ENCODE measurements at places on chromosomes 11 and 22.

DNA sequence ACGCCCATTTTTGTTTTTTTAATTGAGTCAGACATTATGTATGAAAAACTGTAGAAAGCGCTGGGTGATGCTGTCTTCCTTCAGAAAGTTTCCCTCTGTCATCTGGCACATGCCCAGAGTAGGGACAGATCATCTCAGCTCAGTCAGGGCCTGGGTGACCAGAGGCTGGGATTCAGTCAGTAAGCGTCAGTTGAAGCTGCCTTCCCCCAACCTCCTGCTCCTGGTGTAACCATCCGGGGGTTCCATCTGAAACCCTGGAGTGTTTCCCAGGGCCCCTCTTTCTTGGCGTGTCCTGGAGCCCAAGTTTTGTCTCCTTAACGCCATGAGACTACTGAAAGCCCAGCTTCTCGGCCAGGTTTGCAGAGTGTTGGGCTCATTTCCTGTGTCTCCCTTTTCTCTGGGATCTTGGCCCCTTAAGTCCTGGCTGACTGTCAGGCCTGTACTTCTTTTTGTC lies 10.7 kb downstream of the PPFIA1 start:
- DNase-seq: no peak

GRCh38 chr11:61567286-61568061 lies 13.4 kb downstream of the SYT7 start:
- peak; percentile 38 for DNase-seq

GRCh38 chr11:108983636-108984420 lies 319.0 kb downstream of the DDX10 start:
- DNase-seq: no peak

GRCh38 chr22:46661221-46661851 lies 41.1 kb downstream of the GRAMD4 start:
- DNase-seq: peak; percentile 48

- no peak for DNase-seq
Observed at GRCh38 chr11:68312117-68312779, at the start of gene LRP5. Gene LRP5 (plus strand): TSS chr11:68312591. CDS start chr11:68312715, 124 bp downstream.

DNA sequence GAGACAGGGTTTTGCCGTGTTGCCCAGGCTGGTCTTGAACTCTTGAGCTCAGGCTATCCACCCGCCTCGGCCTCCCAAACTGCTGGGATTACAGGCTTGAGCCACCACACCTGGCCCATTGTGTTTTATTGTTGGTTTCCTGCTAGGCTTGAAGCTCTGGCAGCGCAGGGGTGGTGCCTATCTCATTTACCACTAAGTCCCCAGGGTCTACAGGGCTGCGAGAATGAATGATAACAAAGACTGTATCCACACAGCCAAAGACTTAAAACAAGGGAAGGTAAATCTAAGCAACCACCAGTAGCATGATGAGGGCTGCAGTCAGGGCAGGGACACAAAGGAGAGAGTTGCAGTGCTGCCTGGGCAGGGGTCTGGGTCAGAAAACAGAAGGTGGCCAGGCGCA lies 37.3 kb upstream of the XBP1 start:
- no peak for DNase-seq

- peak; percentile 77 for DNase-seq
Observed at GRCh38 chr22:44085743-44086270, 61.7 kb downstream of the PARVB start.

- no peak for DNase-seq
Observed at GRCh38 chr11:81005595-81005994, 1564.8 kb upstream of the TENM4 start.

- DNase-seq: no peak
Observed at GRCh38 chr22:46000081-46001027, 23.4 kb upstream of the WNT7B start.

DNA sequence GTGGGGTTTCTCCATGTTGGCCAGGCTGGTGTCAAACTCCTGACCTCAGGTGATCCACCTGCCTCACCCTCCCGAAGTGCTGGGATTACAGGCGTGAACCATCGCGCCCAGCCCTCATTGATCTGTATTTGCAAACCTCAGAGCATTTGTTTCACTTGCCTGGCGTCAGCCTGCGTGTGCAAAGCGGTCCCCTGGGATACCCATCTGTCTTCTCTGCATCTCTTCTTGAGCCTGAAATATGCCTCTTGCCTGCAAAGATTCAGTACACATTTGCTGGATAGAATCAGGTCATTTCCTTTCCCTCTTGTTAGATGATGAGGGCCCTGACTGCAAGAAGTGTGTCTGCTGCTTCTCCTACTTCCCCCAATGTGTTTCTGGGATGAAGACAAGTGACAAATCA lies 1291.0 kb downstream of the TBC1D22A start:
- no peak for DNase-seq

GRCh38 chr22:49973018-49973961 lies 12.7 kb downstream of the PIM3 start:
- no peak for DNase-seq

GRCh38 chr11:84799112-84799511 lies 828.0 kb downstream of the DLG2 start:
- peak; percentile 58 for DNase-seq

DNA sequence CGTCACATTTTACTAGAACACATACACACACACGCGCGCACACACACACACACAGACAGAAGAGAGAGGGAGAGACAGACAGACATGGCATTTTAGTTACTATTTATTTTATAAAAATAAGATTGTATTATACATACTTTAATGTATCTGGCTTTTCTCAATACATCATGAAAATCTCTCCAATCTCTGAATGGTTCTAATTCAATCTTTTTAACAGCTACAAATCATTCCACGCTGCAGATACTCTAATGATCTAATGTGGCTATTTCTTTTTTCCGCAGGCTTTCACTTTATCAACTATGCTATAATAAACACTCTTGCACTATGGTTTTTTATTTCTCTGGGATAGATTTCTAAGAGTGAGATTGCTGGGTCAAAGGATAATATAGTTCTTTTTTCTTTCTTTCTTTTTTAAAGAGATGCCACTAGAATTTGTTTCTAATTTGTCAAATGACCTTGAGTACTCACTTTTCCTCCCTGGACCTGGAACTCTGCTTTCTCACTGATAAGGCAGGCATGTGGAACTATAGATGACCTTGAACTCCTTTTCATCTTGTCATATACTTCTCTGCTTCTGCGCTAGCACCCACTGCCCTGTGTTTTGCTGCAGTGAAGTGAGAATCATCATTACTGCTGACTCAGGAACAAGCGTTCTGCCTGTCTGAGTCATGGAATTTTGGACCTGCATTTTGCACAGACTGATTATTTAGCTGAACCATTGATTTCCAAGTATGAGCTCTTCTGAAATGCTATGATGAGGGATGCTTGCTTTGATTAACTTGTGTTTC lies 4.9 kb upstream of the SLC6A5 start:
- no peak for DNase-seq

GRCh38 chr11:105644839-105645573 lies 35.1 kb downstream of the GRIA4 start:
- no peak for DNase-seq

GRCh38 chr11:8641332-8641731 lies 41.1 kb downstream of the TRIM66 start:
- no peak for DNase-seq

- no peak for DNase-seq
Observed at GRCh38 chr11:69909561-69910518, 90.6 kb upstream of the FGF3 start.

GRCh38 chr11:35272391-35272902 lies 133.5 kb downstream of the CD44 start:
- no peak for DNase-seq

DNA sequence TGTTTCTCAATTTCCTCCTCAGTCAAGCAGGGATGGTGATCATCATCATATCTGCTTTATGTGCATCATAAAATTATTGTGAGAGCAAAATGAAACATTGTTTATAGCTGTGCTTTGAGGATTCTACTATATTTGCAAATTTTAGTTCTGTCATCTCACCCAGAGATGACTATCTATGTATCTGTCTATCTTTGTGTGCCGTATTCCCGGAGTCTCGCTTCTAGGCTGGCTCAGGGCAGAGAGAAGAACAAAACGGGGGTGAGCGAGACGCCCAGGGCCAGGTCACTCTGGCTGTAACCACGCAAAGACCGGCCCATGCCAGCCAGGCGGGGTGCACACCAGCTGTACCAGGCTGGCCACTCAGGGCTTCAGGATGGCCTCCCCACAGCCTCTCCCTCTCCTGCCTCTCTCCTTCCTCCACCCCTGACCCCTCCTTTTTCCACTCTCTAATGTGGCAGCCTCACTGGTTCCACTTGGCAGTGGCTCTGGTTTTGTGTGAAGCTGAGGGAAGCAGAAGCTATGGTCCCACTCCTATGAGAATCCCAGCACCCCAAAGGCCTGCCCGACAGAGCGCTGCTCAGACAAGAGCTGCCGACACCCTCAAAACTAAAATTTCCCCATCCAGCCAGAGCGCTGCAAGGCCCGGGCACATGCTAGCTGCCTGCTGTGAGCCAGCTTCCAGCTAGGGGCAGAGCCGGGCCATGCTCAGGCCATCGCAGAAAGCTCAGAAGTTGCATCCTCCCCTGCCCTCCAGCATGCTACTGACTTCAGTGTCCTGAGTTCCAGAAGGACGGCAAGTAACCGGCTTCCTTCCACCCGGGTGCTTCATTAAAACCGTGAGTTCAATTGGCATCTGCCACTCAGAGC lies 139.5 kb upstream of the TBCEL start:
- DNase-seq: no peak

GRCh38 chr11:87926250-87926970 lies 248.8 kb downstream of the RAB38 start:
- no peak for DNase-seq

GRCh38 chr22:48258064-48258701 lies 1495.7 kb downstream of the TBC1D22A start:
- DNase-seq: no peak

DNA sequence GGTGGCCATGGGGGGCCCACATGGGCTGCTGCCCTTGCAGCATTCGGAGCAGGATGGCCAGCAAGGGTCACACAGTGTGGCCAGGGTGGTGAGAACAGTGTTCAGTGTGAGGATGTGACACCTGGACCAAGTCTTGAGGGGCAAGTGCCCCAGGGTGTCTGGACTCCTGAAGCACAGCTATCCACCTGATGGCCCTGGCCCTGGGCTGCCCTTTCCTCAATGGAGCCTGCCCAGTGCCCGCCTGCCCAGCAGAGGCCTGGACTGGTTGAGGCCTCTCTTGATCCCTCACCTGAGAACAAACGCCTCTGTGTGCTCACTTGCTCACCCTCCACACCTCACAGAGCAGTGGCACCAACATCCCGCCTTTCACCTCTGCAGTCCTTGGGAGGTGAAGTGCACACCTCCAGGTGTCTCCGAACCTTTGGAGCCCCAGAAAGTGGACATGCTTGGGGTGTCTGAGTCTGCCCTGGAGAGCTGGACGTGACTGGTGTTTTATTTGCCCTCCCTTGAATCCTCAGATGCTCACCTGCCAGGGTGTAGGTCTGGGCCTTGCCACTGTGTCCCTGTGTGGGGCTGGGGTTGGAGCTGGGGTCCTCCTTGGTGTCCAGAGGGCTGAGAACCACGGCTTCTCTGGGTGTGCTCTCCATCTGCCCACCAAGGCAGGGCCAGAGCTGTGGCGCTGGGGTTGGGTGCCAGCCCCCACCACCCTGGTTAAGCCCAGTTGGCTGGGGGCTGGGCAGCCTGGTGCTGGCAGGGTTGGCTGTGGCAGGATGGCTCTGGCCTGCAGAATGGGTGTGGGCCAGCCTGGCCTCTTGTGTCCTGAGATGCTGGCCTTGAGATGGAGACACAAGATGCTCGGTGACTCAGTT lies 3.8 kb upstream of the MUC2 start:
- DNase-seq: no peak

- DNase-seq: no peak
Observed at GRCh38 chr11:95322539-95322938, 91.5 kb upstream of the SESN3 start.

GRCh38 chr11:39011797-39012196 lies 2413.8 kb upstream of the RAG2 start:
- DNase-seq: no peak

DNA sequence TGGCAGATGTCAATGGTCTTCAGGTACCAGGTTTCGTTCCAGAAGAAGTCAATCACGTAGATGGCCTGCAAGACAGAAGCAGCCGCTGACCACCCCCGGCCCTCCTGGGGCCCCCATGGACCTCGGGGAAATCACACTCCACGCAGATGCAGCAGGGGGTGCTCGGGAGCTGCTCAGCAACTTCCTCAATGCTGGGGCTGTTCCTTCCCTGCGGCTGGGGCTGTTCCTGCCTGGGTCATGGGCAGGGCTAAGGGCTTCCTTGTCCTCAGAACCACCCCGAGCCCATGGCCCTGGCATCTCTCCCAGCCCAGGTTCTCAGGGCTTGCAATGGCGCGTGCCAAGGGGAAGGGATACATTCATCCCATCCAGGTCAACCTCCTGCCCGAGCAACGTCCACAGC lies 10.3 kb downstream of the DHCR7 start:
- DNase-seq: no peak

DNA sequence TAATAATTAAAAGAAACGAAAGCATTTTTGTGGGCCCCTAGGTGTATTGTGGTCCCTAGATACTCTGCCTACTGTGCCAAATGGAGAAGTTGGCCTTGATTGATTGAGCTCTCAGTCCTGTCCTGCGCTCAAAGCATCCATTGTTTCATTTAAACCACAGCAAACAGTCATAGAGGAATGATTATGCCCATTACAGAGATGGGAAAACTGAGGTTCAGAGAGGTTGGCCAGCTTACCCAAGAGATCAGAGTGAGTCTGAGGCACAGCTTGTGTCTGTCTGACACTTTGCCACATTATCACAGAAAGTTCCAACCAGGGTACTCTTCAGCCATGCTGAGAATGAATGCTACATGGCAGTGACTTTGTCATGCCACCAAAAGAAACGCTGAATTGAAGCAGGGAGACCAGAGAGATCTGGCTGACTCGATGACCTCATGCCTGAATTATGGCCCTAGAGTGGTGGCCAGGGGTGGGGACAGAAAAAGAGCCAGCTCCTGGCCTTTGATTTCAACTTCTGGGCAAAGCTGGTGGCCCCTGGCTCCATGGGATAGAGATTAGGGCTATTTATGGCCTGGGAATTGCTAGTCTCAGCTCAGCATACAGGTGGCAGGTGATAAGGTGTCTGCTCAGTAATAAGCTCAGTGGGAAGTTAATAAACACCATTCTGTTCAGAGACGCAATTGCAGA lies 180.5 kb downstream of the MIAT start:
- DNase-seq: no peak

- peak; percentile 60 for DNase-seq
Observed at GRCh38 chr11:134758342-134758931, 346.4 kb upstream of the B3GAT1 start.

- no peak for DNase-seq
Observed at GRCh38 chr11:60878245-60879101, 11.1 kb downstream of the ZP1 start.

Data from NCI-H524 (cell line).